Fibroblast of villous mesenchyme (primary cell): ENCODE measurements at places on chromosomes 7 and 10.

DNA sequence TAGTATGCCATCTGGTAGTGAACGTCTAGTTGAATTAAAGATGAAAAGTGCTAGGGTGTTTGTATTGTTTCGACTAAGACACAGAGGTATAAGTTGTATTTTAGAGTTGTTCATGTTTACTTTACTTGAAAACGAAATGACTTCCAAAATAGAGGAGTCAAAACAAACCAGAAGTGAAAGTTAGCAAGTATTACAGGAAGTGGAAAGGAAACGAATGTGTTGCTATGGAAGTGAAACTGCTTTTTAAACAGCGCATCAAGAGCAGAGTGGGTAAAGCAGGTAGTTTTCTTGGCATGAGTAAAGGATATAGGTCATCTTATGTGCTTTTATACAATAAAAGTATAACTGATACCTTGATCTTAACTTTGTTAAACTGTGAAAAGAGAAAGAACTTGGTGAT is 20.0 kb upstream of the GALNTL5 start:
- DNase-seq, result no peak

DNA sequence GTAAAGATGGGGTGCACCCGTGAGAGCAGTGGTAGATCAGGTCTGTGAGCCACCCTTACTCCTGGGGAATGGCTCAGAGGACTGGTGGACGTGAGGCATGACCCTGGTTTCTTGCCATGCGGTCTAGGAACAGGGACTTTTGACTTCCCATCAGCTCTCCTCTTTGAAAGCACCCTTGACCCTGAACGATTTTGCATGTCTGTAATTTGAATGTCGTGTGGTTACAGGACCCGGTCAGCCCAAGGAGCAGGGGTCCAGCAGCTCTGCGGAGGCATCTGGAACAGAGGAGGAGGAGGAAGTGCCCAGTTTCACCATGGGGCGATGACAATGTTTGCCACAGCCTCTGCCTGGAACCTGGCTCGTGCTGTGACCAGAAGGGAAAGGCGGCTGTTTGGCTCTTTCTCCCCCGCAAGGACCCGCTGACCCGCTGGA is 8.6 kb upstream of the ORAI2 start:
- DNase-seq, result no peak

DNA sequence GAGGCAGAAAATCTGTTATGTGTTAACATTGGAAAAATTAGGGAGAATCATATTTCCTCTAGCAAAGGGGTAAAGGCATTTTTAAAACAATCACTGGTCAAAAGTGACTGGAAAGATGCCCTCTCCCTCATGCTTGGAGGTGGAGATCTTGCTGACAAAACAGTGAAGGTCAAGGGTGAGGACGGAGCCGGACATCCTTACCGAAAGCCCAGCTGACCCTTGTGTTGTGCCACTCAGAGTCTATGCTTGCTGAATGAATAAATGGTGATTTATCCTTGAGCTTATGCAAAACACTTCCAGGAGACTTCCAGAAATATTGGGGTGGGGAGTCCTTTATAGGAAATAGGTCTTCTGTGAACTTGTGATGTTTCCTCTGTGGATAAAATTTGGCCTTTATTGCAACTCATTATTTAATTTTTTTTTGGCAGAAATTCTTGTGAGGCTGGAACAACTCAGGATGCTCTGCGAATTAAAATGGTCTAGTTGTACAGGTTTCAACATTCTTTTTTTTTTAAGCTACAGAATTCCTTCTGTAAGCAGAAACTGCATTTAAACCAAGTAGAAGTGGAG is 28.3 kb upstream of the ELMO1 start:
- no peak for DNase-seq

DNA sequence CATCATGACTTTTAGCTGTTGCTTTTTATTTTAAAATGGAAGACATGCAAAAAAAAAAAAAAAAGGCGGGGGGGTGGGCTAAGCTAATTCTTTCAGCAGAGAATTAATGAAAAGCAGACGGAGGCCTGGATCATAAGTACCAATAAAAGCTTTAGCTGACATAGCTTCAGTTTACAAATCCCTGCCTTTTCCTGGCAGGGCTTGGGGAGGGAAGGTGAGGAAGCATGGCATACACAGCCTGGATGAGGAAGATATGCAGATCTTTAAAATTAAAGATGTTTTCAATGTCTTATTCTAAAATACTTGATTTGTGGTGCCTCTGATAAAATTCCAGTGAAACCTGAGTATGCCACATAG is 57.0 kb downstream of the ICA1 start:
- DNase-seq, result no peak

DNA sequence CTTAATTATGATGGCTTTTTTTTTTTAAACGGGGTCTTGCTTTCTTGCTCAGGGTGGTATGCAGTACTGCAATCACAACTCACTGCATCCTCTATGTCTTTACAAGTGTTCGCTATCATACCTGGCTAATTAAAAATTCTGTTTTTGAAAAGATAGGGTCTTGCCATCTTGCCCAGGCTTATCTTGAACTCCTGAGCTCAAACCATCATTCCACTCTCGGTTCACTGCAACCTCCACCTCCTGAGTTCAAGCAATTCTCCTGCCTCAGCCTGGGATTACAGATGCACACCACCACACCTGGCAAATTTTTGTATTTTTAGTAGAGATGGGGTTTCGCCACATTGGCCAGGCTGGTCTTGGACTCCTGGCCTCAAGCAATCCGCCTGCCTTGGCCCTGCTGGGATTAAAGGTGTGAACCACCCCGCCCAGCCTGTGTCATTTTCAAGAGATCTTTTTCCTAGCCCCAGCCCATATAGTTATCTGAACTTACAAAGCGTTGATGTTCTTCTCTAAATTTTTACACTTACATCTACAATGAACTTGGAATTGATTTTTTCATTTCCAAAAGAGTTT is 6.0 kb downstream of the HNRNPF start:
- no peak for DNase-seq

DNA sequence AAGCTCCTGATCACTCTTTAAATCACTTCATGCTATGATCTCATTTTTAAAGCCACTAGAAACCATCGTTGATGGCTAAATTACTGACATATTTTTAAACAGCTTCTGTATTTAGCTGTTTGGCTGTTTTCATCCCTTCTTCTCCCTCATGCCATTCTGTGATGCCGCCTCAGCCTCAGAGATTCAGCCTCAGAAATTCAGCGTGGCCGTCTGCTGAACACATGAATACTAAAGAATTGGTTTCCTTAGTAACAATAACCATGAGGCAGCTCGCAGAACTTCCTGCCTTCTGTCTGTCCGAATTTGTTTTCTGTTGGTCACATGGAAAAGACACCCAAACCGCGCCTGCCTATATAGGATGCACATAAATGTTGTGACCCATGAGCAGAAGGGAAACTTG is 31.0 kb upstream of the FZD1 start:
- DNase-seq, result no peak

DNA sequence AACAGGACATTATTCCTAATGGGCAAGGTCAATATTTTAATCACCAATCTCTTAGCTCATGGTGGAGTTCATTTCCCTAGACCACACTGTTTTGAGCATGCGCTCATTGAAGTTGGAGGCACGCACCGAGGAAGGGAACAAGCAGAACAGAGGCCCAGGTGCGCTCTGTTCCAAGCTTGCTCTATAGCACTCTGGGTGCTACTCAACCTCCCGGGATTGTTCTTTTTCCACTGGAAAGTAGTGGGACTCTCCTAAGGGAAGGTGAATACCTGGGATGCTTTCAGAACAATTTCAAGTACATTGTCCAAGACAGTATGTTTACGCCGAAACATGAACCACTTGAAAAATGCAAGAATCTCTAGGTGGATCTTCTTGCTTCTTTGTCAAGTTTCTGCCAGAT is 16.2 kb downstream of the PLXNA4 start:
- no peak for DNase-seq

- DNase-seq, result no peak
Measured at GRCh38 chr10:25028711-25029110, 12.3 kb downstream of the THNSL1 start.

GRCh38 chr7:110809832-110810231 is 281.1 kb upstream of the LRRN3 start:
- no peak for DNase-seq

DNA sequence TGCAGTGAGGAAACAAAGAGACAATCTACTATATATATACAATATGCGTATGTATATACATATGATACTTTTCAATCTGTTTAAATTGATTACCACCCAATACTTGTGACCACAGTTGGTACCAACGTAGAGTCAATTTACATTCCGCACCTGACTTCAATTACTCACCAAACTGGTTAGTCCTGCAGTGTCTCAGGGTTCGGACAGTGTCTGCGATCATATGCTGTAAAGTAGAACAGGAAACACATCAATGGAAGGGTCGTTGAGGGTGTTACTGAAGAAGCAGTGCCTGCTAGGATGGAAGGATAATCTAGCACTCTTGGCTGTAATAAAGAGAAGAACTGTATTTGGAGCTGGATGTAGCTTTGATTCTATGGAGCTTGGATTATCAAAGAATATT is 179.7 kb upstream of the CDCA7L start:
- DNase-seq, result no peak

DNA sequence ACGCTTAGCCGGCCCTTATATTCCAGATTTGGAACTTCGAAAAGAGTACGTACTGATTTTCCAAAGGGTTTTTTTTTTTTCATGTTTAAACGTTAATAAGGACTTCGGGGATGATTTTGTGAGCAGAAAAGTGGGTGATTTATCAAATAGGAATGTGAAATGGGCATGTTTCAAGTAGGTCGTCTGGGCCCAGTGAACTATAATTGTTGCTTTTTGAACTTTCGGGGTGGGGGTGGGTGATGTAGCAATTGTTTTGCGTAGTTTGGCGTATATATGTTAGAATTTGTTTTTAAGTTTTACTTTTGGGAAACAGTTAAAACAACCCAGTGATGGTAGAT is 299 bp upstream of the PBLD start:
- no peak for DNase-seq
